ENCODE measurements at places on chromosomes 6 and 20.
A peak's percentile ranks its signal among the peaks of the same experiment; 100 is the strongest.

DNA sequence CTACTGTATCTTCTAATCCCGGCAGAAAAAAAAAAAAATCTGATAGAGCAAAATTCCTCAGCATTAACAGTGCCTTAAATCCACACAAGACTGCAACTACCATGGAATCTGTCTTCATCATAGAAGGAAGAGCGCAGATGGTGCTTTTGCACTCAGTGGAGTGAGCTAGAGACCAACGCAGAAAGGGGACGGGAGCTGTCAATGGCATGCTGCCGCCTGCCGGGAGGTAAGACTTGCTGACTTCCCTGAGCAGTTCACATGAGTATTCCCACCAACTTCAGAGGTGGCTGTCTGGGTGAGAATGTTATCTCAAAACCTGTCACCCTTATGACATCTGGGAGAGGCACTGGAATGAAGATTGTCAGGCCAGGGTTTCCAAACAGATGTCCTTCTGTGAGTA lies 35.6 kb downstream of the DZANK1 start:
- DNase-seq = no peak

- DNase-seq = no peak
Measured at GRCh38 chr6:111837007-111837406, 36.2 kb downstream of the FYN start.

DNA sequence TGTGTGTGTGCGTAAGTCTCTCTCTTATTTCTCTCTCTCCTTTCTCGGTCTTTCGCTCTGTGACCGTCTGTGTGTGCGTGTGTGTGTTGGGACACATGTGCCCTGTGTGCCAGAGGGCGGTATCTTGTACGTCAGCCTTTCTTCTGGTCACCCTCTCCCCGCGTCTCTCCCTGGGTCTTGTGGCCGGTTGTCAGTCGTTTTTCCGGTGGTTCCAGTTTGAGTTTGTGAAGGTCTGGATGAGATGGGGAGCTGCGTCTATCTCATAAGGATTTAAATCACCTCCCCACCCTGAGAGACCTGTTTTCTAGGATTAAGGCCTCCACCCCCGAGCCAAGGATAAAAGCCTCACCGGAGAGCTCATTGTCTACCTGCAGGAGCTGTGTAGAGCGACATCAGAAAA lies 295.5 kb upstream of the ZNF337 start:
- DNase-seq = no peak

DNA sequence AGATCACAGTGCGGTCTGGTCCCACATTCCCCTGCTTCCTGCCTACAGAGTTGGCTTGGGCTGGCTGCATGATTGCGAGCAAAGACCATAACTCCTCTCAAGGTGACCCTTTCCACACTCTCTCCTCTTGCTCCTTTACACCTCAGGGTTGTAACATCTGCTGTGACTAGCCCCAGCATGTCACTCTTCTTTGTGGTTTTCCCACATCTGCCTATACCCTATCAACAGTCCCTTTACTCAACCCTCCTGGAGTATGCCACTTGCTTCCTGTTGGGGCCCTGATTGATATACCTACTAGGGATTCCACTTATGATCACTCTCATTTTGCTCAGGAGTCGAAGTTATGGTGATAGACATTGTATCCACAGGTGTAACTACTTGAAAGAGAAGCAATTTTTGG lies 58.9 kb upstream of the SGK1 start:
- no peak for DNase-seq

GRCh38 chr6:125811259-125811658 lies 20.5 kb downstream of the NCOA7 start:
- peak; percentile 29 for DNase-seq

- no peak for DNase-seq
Measured at GRCh38 chr6:82419132-82419581, 55.5 kb downstream of the TPBG start.

- no peak for DNase-seq
Measured at GRCh38 chr6:144177726-144178125, 27.4 kb downstream of the STX11 start.

GRCh38 chr6:47308552-47309290 lies 984 bp downstream of the TNFRSF21 start:
- DNase-seq = peak; percentile 8

DNA sequence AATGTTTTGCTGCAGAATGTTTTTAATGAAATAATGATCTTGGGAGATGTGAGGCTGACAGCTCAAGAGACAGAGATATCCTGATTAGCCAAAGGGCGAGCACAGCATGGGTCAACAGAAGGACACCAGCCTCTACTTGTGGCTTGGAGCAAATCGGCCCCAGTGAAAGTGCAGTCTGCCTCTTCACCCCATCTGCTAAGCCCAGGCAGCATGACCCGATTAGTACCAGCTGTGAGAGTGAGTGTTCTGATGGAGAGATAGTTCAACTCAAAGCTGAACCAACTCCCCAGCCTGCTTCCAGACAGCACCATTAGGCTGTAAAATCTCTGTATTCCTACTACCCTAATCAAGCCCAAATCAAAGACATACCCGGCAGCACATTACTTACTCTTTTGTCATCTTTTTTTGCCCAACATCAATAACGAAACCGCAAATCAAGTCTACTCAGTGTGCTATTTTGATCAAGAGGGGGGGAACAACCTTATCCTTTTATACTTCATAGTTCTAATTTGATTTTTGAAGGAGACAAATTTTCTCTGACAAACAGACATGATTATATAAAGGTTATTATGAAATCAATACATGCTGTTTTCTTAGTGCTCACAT lies 514.1 kb upstream of the NRSN1 start:
- DNase-seq = no peak

- no peak for DNase-seq
Measured at GRCh38 chr6:1231941-1232340, 80.0 kb upstream of the FOXQ1 start.

DNA sequence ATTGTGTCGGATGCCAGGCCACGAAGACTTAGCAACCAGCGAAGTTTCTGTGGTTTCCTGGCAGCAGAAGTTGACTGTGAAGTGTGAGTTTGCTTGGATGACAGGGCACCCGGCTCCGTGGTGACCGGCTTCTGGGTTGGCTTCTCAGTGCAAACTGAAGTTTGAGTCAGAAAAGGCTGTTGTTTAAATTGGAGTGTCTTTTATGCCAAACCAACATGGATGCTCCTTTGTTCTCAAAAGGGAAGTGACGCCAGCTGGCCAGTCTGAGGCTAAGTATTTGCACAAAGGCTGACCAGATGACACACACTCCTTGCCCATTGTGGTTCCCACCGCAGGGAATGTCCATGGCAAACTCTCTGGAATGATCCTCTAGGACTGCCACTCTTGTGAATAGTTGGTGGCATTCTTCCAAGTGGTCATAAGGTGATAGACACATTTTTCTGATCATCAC lies 164.8 kb upstream of the QKI start:
- DNase-seq = no peak

GRCh38 chr6:149750136-149750609 lies 632 bp downstream of the PCMT1 start:
- DNase-seq = peak; percentile 57

DNA sequence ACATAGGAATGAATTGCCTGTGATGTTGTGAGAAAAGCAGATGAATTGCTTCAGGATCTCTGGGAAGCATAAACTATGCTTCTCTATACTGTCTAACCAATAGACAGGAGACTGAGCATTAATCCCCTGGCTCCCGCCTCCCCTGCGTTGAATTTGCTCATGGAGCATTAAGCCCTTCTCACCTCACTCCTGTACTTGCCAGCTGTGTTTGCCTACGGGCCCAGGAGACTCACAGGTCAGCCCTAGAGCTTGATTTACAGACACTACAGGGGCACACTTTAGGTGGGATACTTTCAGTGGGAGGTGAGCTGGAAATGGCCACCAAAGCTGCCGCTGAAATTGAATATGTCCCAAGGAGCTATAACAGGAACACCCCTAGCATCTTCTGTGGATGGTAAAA lies 418.7 kb downstream of the CBLN4 start:
- no peak for DNase-seq
